Stimulated activated CD4-positive, alpha-beta T cell treated with anti-CD3 and anti-CD28 coated beads, TNF-alpha, amount 100 ng/mL, for 24 hours (primary cell): ENCODE measurements at places on chromosomes 6 and 20.

GRCh38 chr6:33850296-33850695, 46.5 kb upstream of the MLN start:
- no peak for DNase-seq

- no peak for DNase-seq
Observed at GRCh38 chr20:63095718-63096654, 89.2 kb upstream of the BHLHE23 start.

DNA sequence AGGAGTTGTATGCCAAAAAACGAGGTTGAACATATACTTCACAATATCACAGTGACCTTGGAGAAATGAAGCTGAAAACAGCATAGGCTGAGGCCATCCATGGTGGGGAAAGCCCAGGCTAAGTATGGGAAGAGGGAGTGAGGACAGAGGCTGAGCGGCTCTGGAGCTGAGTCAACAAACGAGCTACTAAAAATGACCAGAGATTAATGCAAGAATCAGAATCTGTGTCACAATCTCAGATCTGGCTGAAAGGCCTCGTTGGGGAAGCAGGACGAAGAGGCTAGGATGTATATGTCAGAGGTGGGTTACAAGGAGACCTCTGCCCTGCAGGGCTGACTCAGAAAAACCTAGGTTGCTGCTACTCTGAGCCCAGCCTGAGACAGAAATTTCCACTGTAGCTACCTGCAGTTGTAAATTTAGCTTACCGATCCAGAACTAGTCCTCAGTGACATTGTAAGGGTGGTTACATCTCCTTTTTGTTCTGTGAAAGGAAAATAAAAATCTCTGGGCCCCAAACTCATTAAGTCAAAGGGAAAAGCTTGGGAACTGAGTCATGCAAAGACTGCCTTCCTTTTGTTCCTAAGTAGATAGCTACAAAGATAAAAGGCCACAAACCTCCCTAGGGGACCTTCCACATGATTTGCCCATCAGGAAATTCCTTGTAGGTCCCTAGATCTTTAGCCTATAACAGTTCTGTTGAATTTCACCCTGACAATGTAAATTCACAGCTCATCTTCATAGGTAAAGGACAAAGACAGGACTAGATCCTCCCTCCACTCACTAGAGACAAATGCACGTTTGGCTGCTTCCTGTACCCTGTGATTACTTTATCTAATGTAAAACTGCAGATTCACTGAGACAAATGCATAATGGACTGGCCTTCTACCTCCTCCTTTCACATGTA, 8.5 kb upstream of the TUBB2A start:
- no peak for DNase-seq

GRCh38 chr6:74798302-74798701, 407.6 kb downstream of the COL12A1 start:
- no peak for DNase-seq

GRCh38 chr6:11969092-11969491, 43.0 kb upstream of the HIVEP1 start:
- no peak for DNase-seq

DNA sequence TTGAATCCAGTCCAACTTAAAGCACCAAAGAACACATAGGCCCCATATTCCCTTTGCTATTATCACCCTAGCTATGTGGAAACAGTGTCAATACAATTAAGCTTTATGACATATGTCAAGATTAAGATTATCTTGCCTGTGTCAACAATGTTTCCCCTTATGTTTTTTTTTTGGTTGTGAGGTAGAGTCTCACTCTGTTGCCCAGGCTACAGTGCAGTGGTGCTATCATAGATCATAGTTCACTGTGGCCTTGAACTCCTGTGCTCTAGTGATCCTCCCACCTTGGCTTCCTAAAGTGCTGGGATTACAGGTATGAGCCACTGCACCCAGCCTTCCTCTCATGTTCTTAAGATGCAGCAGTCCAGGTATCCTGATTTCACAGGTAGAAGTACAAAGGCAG, 17.8 kb downstream of the AFG1L start:
- no peak for DNase-seq
